H9 (cell line): ENCODE measurements at places on chromosomes 16 and 17.

GRCh38 chr17:75976175-75976848 lies 2.7 kb downstream of the ACOX1 start:
- DNase-seq: no peak

GRCh38 chr17:27807567-27808470 lies 7.5 kb upstream of the NOS2 start:
- no peak for DNase-seq

DNA sequence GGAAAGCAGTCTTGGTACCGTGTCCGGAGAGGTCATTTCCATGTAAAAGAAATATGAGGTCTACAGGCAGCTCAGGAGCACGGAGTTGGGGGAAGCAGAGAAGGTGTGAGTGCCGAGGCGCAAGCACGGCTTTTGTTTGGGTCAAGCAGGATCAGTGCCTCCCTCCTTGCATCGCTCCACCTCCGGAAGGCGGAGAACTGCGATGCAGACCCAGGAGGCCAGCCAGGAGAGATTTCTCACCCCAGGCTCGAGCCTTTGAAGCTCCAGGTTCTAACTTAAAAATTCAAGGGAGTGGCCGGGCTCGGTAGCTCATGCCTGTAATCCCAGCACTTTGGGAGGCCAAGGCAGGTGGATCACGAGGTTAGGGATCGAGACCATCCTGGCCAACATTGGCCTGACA lies 25.0 kb downstream of the NAA60 start:
- peak; percentile 64 for DNase-seq

GRCh38 chr17:49600949-49601348 lies 25.3 kb downstream of the NXPH3 start:
- no peak for DNase-seq

DNA sequence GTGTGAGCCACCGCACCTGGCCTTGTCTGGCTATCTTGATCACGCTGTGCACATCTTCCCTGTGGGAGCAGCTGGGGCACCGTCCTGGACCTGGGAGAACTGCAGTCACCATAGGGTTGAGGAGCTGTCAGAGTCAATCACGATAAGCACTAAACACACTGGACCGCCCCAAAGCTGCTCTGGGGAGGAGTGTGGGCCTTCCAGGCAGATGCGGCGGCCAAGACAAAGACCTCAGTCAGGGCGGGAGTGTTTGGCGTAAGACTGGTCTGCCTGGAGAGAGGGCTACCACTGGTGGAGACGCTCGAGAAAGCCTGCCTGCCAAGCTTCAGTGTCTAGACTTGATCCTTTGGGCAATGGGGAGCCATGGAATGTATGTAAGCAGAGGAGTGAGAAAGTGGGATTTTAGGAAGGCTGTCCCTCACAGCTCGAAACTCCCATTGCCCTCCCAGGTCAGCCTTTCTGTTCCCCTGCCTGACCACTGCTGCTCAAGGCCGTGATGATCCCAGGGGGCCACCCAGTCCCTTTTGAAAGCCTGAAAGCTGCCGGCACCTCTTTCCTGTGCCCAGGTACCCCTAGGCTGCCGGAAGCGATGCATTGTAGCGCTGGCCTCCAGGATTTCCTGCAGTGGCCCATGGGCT lies 29.3 kb upstream of the CIBAR2 start:
- no peak for DNase-seq

- DNase-seq: no peak
Measured at GRCh38 chr17:77887110-77887463, 71.4 kb upstream of the TNRC6C start.

- DNase-seq: no peak
Measured at GRCh38 chr16:61149709-61150108, 886.5 kb downstream of the CDH8 start.

- no peak for DNase-seq
Measured at GRCh38 chr16:8355675-8356074, 234.6 kb downstream of the TMEM114 start.

DNA sequence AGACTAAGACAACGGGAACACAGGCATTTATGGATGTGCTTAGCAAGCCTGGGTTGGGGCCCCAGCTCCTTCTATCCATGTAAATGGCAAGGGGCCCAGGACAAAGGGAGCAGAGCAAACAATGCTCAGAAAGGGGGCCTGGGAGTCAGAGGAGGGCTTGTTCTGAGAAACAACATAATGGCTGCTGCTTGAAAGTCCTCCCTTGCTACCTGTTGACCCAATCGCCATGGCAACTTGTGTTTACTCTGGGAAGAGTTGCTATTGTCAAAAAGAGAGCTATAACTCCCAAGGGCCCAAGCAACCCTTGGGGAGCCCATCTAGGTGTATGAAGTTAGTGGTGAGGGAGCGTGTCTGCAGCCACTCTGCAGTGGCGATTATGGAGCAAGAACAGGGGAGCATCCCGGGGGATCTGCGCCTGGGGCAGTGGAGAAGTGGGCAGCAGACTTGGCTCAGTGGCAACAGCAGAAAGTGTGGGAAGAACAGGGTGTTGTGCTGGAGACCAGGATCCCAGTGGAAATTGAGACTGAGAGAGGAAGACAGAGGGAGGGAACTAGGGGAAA lies 118.7 kb upstream of the NLRP1 start:
- peak; percentile 36 for DNase-seq

DNA sequence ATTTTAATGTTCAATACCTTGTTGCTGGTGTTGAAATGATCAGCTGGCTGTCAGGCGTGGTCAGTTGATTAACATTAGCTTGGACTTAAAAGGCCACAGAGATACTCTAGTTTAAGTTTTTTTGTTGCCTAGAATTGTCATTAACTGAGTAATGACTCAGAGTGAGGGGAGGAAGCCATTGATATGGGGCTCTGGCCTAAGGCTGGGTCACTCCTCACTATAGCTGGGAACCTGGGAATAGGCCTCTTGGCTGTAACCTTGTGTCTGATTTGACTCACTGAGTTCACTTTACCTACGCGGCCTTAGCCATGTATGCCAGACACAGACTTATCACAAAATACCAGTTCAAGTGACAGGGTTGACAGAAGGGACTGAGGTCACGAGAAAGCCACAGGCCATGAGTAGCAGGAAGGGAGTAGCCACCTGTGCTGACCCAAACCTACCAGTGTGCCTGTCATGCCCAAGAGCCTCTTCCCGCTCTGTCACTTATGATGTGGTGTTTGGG lies 37.9 kb upstream of the ADCY7 start:
- no peak for DNase-seq
